ENCODE measurements at places on chromosomes 2 and 18. TPM values are rescaled to one million over a fixed set of nuclear protein-coding genes. Genes with fewer than 3 reads are reported as not detected.

GRCh38 chr2:52238782-52239181, 1206.8 kb upstream of the NRXN1 start:
- DNase-seq, result no peak
- no peaks in the 10 kb centered on the region for H3K36me3 ChIP-seq
- H3K27me3 ChIP-seq, result no peaks in the 10 kb centered on the region
- no peaks in the 10 kb centered on the region for H3K4me1 ChIP-seq

GRCh38 chr2:83058683-83059082, 1400.4 kb downstream of the SUCLG1 start:
- no peak overlapping the region for H3K27ac ChIP-seq
- no peaks in the 10 kb centered on the region for H3K27me3 ChIP-seq
- no peaks in the 10 kb centered on the region for H3K36me3 ChIP-seq
- DNase-seq, result no peak
- no peaks in the 10 kb centered on the region for H3K4me1 ChIP-seq
- no peak overlapping the region for H3K4me3 ChIP-seq

Gene AQP12B
- not detected for total RNA-seq

Gene FOXI3
- total RNA-seq, result not detected

Gene NMUR1
- 0.36 TPM for total RNA-seq

Gene CNTNAP5
- total RNA-seq, result not detected

DNA sequence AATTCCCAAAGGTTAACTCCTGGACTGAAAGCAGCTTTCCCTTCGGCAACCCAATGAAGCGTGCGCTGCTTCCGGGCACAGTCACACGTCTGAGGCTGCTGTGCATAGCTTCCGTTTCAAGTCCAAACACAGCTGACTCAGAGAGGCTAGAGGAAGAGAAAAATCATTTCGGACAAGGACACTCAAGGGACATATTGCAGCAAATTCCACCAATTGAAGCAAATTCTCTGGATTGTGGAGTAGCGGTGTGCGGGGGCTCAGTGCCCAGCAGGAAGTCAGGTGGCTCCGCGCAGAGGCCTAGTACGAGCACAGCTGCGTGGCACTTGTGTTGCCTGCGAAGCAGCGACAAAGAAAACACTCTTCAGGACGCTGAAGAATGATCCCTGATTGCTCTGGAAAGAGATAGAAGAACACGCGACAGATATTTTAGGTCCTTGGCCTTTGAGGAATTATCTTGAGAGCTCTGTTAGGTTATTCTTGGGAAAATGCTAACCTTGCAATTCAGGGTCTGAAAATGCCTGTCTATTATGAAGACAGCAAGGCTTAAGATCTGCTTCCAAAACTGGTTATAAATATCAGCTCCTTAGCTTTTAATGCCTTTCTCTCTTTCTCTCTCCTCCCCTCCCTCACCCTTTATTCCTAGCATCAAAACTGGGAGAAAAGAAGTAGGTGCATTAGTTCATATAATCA, 352.6 kb upstream of the DLGAP1 start:
- peaks cover 6% of the 10 kb centered on the region for H3K4me1 ChIP-seq
- no peaks in the 10 kb centered on the region for H3K27me3 ChIP-seq
- H3K27ac ChIP-seq, result peak overlapping the region; percentile 50
- H3K36me3 ChIP-seq, result no peaks in the 10 kb centered on the region
